Substantia nigra (tissue), 51 donors: ENCODE measurements at places on chromosomes 16 and 17.

- DNase-seq = no peak
Observed at GRCh38 chr16:81831722-81832126, 52.6 kb downstream of the PLCG2 start.

DNA sequence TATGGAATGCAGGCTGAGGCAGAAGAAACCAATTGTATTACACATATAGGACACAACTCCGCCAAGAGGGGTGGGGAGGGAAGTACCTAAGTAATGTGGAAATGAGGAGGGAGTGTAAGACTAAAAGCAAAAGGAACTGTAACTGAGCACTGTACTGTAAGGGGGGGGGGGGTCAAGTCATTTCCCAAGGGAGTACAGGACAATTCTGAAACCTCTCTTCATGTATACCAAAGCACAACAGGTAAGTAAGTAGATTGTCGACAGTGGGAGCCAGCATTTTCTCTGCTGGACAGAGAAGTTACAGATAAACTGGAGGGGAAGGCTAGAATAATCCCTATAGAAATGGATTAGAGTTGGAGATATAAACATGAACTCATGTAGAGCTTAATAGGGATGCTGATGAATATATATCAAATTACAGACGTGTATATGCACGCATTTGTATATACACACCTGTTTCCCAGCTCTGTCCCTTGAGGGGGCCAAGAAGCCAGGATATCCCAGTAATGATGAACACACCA, 6.4 kb downstream of the USP22 start:
- DNase-seq = no peak

DNA sequence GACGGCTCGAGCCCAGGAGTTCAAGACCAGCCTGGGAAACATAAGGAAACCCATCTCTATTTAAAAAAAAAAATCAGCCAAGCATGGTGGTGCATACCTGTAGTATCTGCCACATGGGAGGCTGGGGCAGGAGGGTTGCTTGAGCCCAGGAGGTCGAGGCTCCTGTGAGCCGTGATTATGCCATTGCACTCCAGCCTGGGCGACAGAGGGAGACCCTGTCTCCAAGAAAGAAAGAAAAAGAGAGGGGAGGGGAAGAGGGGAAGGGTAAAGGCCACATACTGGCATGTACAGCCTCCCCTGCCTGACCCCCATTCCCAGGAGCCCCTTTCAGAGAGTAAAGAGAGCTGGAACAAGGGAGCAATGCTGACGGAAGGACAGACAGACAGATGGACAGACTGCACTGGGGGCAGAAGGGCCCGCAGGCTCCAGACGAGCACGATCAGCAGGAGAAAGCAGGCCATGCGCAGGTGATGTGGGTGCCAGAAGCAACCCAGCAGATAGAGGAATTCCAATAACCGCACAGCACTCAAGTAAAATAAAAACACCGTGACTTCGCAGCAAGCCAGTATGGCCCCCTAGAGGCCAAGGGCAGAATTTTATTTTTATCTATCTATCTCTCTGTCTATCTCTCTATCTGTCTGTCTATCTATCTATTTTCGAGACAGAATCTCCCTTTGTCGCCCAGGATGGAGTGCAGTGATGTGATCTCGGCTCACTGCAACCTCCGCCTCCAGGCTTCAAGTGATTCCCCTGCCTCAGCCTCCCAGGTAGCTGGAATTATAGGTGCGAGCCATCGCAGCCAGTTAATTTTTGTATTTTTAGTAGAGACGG, 27.1 kb upstream of the SNN start:
- DNase-seq = peak; percentile 10

GRCh38 chr16:3174618-3175148, 13.3 kb upstream of the OR1F1 start:
- DNase-seq = no peak

GRCh38 chr16:86380030-86380429, 130.3 kb upstream of the FOXF1 start:
- no peak for DNase-seq

GRCh38 chr16:79811541-79811940, 211.0 kb upstream of the MAF start:
- DNase-seq = no peak

GRCh38 chr17:80047176-80047575, 10.7 kb downstream of the CCDC40 start:
- DNase-seq = no peak

DNA sequence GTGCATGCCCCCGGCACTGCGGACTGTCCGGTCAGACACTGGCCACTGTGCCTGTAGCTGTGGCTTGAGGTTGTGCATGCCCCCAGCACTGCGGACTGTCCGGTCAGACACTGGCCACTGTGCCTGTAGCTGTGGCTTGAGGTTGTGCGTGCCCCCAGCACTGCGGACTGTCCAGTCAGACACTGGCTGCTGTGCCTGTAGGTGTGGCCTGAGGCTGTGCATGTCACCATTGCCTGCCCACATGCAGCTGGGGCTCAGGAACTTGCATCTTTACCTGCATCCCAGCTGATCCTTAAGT, 5.2 kb downstream of the MTHFSD start:
- DNase-seq = no peak

DNA sequence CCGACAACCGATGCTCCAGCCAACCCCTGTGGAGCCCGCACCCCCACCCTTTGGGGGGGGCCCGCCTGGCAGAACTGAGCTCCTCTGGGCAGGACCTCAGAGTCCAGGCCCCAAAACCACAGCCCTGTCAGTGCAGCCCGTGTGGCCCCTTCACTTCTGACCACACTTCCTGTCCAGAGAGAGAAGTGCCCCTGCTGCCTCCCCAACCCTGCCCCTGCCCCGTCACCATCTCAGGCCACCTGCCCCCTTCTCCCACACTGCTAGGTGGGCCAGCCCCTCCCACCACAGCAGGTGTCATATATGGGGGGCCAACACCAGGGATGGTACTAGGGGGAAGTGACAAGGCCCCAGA, 17.9 kb downstream of the NGFR start:
- DNase-seq = no peak

DNA sequence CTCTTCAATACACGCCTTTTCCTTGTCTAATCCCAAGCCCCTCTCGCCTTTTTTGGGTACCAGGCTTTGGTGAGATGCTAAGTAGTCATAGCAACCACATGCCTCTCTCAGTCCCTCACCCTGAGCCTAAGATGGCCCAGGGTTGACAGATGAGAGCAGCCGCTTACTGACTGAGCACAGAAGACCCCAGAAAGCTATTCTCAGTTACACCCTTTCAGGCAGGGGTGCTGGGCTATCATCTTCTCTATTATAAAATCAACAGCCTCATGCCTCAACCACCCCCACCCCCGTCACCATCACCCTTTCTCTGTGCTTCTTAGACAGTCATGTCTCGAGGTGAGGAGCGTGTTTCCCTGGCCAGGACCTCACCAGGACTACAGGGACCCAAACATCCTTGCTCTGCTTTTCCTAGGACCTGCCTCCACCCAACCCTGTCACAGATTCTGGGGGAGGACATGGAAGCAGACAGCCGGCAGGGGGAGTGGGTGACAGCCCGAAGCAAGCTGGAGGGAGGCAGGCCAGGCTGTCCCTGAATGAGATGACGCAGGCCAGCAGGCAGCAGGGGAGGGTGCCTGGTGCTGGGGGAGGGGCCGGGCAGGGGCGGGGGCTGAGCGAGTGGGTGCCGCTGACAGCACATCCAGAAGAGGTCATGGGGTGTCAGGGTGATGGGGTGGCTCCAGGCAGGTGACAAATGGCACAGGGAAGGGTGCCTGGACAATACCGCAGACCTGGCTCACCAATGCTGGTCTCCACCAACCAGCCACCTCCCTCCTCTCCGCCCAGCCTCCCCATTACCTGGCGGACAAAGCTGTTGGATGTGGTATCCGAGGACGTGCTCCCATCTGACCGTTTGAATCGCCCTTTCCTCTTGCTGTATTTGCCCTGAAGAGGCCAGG, 3.1 kb downstream of the CACNB1 start:
- peak; percentile 18 for DNase-seq

- DNase-seq = no peak
Observed at GRCh38 chr16:29974291-29975133, 844 bp downstream of the TAOK2 start.

DNA sequence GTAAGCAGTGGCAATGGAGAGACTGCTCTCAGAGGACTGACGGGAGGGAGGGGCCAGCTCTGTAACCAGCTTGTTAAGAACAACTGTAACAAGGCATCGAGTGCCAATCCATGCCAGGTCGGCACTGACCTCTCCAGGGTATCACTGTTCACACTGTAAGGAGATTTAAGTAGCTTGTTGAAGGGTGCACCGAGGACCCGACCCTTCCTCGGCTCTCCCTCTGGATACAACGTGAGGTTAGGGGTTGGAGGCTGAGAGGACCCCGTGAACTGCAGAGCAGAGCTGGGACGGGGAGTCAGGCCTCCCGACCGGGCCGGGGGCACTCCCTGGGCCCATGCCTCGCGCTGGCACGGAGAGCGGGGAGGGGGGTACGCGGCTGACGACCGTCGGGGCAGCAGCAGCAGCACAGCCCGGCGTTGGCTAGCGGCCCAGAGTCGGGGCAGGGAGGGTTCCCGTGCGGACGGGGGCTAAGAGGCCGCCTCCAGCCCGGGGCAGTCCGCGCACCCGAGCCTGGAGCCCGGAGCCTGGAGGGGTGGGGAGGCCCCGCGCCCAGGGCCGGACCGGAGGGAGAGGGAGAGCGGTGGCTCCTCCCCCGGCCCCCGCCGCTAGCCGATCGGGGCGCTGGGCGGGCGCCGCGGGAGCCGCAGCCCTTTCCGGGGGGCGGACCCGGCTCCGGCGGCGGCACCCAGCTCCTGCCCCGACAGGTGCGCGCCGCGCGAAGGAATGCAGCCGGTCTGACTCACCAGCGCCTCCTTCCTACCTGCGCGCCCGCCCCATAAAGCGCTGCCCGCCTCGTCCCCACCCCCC, at the start of gene ITGB4:
ITGB4 (plus strand) TSS at position 804 of the 807 bp plus-strand sequence. CDS start 3,245 bp downstream, outside the sequence.
- no peak for DNase-seq

DNA sequence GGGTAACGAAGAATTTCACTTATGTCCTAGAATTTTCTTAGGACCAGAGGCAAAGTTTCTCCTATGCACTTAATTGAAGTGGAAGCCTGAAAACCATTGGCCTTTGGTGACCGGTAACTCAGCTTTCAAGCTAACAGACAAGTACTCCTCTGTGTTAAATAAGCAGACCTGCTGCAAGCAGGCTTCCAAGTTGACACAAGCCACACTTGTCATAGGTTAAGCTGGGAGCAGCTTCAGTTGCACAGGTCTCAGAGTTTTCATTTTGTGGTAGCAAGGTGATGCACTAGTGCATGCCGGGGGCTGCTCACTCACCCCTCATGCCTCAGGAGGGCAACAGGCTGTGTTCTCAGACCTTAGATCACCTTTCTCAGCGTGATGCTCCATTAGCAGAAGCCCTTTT, 399.9 kb downstream of the UTP18 start:
- no peak for DNase-seq
